ENCODE measurements at places on chromosomes 7 and 10.

DNA sequence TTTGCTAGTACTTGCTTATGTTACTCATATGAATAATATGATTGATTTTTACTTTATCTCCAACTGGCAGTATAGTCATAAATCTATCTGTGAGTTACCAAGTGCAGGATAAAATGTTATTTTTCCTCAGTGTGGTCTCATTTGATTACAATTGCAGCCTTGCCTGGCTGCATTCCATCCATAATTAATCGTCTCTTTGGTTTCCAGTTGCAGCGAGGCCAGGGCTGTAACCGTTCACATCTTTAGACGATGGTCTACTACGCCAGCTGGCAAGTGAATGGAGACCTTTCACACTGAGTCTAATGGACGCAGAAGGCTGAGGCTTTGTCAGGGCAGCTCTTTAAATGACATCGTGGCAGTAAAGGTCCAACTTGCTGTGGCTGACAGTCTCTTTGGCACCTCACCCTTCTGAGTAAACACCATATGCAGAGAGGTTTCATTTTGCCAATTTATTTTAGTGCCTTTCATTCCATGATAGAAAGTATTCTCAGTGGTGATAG lies 84.0 kb downstream of the ARL4A start:
- no peaks in the 10 kb centered on the region for H3K36me3 ChIP-seq
- peak overlapping the region; percentile 31 for H3K4me3 ChIP-seq
- H3K4me1 ChIP-seq, result peaks cover 26% of the 10 kb centered on the region
- no peak for DNase-seq
- no peaks in the 10 kb centered on the region for H3K27me3 ChIP-seq

DNA sequence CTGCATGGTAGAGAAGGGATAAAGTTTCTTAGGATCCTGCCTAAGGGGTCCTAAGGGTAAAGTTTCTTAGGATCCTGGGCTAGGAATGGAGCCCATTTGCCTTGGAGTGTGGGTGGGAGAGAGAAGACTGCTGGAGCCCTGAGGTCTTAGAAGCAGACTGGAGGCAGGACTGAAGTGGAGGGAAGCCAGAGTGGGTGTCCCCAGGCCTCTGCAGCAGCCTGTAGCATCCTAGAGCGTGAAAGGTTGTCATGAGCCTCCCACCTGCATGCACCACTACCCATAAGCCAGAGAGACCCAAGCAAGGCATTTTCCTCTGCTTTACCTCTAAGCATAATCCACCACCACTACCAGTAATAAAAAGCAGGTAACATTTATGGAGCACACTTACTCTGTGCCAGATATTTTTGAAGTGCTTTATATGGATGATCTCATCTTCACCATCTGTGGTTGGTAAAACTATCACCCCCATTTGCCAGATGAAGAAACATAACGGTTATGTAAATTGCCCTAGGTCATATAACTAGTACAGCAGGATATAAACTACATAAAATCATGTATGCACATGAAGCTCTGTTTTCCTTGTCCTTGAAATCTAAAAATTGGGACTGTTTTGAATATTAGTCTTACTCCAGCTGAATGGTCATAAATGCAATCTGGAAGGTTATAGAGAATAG lies 103.5 kb upstream of the CCDC6 start:
- DNase-seq, result no peak
- no peaks in the 10 kb centered on the region for H3K27me3 ChIP-seq
- H3K36me3 ChIP-seq, result no peaks in the 10 kb centered on the region

- no peak overlapping the region for H3K4me3 ChIP-seq
- peaks cover 9% of the 10 kb centered on the region for H3K4me1 ChIP-seq
- no peaks in the 10 kb centered on the region for H3K36me3 ChIP-seq
- no peak overlapping the region for H3K27ac ChIP-seq
These were observed 259.1 kb downstream of the PTPRN2 start for GRCh38 chr7:158328376-158329013.

DNA sequence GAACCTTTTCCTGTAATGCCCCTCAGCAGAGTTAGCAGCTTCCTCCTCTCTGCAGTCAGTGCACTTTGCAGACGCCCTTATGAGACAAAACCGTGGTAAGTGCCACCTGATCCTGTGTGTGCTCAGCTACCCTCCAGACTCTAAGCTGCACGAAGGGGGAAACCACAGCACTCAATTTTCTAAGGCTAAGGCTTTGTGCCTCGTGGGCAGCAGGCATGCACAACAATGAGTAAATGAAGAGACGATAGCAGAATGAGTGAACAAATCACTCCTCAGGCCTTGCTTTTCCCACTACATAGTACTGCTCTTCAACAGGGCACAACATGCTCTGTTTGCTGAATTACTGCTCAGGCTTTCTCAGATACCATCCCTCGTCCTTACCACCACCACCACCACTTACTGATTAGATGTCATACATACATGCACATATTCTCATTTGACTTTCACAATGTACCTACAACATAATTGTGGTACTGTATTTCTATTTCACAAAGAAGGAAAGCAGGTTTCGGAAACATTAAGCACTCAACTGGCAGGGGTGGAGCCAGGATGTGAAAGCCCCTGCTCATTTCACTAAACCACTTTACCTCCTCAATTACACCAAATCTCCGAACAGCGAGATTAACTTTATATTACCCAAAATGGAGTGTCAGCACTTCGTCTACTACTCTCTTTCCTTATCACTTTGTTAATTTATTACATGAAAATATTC lies 85.4 kb downstream of the ICA1 start:
- H3K4me1 ChIP-seq, result peaks cover 3% of the 10 kb centered on the region
- DNase-seq, result no peak
- no peak overlapping the region for H3K4me3 ChIP-seq
- H3K27me3 ChIP-seq, result no peaks in the 10 kb centered on the region
- H3K27ac ChIP-seq, result no peak overlapping the region

- H3K27ac ChIP-seq, result peak overlapping the region; percentile 78
- H3K36me3 ChIP-seq, result no peaks in the 10 kb centered on the region
- peaks cover 4% of the 10 kb centered on the region for H3K4me1 ChIP-seq
- H3K4me3 ChIP-seq, result no peak overlapping the region
- DNase-seq, result no peak
- no peaks in the 10 kb centered on the region for H3K27me3 ChIP-seq
These were observed 248.1 kb downstream of the AHR start for GRCh38 chr7:17546592-17546991.

DNA sequence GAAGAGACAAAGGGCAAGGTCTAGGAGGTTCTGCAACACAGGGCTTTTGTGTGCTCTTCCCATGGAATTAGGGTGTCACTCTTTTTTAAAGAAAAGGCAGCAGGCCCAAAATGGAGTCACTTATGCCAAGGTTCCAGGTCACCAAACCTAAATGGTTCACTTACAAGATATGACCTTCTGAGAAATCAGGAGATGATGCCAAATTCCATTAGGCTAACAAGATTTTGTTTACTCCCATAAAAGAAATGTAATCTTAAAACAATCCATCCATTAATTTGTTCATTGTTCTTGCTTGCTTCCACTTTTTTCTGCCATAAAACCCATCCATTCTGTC lies 158.1 kb downstream of the SNX13 start:
- peaks cover 2% of the 10 kb centered on the region for H3K4me1 ChIP-seq
- H3K36me3 ChIP-seq, result no peaks in the 10 kb centered on the region
- no peaks in the 10 kb centered on the region for H3K27me3 ChIP-seq
- no peak for DNase-seq
- H3K27ac ChIP-seq, result no peak overlapping the region
- H3K4me3 ChIP-seq, result no peak overlapping the region

DNA sequence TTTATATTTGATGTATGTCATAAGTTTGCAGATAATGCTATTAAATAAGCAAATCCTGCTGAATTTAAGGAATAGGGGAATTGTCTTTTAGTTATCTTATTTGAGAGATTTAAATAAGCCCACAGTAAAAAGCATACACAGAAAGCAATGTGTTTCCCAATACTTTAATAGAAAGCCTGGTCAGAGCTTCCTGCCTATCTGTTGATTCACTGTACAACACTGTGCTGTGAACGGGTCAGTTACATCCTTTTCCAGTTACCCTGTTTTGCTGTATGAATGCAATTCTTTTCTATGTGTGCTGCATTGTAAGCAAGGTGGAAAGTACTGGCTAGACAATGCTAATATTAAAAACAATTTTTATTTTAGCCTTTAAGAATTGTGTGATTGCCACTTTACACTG lies 81.2 kb downstream of the ANKRD7 start:
- no peaks in the 10 kb centered on the region for H3K36me3 ChIP-seq
- no peaks in the 10 kb centered on the region for H3K4me1 ChIP-seq
- H3K27ac ChIP-seq, result no peak overlapping the region

DNA sequence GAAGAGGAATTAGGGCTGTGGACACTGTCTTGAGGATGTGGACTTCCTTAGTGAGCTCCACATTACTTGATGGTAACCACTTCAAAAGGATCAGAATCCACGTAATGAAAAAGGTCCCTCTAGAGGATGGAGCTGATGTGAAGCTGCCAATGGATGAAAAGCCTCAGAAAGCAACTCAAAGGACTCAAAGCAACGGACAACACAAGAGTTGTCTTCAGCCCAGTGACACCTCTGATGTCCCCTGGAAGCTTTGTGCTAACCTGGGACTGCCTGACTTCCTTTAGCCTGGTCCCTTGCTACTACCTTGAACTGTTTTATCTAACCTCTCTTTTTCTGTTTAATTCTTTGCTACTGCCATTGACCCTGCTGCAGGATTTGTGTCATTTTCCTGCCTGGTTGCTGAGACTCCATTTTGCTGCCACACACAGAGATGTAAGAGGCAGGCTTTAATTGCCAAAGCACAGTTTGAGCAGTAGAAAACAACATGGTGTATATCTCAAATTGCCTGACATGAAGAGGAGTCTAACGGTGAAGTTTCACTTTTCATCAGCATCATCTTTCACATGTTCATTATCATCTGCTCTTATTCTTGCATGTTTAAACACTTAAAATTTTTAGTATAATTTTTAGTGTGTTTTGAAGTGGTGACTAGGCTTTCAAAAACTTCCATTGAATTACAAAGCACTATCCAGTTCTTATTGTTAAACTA lies 11.1 kb upstream of the SGCE start:
- no peak overlapping the region for H3K27ac ChIP-seq
- H3K36me3 ChIP-seq, result no peaks in the 10 kb centered on the region
- no peak for DNase-seq

DNA sequence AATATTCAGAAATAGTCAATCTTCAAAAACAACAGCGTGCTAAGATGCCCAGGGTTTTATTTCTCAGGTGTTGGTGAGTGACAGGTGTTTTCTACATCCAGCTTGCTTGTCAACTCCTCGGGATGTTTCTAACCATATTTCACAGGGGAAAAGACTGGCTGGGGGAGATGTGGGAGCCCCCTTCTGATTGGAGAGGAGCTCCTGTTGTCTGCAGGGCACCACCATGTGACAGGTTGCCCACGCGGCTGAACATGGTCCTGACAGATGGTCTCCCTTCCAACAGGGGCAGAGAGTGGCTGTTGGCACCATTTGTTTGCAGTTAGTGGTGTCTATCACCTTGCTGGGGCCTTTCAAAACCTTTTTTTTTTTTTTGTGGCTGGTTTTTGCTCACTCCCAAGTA lies 16.5 kb upstream of the GPR26 start:
- peak; percentile 6 for DNase-seq
- peaks cover 35% of the 10 kb centered on the region for H3K27me3 ChIP-seq
- H3K36me3 ChIP-seq, result no peaks in the 10 kb centered on the region
- H3K27ac ChIP-seq, result no peak overlapping the region

DNA sequence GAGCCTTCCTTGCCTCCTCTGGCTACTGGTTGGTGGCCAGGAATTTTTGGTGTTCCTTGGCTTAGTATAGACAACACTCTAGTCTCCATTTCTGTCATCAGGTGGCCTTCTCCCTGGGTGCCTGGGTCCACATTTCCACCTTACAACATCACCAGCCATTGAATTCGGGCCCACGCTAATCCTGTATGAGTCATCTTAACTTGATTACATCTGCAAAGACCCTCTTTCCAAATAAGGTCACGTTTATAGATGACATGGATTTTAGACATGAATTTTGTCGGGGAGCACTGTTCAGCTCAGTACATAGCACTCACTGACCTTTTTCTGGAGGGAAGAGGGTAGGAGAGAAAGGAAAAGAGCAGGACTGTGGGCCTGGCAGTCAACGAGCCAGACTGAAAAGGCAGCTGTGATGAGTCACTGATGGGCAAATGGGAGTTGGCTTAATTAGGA lies 39.4 kb downstream of the MMRN2 start:
- H3K27ac ChIP-seq, result no peak overlapping the region
- no peak for DNase-seq
- H3K4me3 ChIP-seq, result no peak overlapping the region
- H3K4me1 ChIP-seq, result peaks cover 9% of the 10 kb centered on the region

DNA sequence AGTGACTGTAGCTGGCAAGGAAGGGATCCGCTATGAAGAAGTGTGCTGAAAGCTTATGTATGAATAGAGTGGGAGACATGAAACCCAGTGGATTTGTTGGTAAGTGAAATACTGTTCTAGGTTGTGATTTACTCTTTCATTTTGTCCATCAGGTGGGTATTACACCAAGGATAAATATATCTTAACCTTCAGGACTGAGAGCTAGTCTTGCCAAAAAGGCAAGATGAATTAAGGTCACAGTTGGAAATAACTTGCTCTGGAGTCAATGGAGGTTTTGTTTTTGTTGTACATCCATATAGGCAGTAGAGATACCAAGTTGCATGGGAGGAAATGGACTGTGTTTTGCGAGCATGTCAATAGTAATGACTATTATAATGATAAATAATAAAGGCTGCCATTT lies 190.6 kb downstream of the TMEM178B start:
- no peaks in the 10 kb centered on the region for H3K36me3 ChIP-seq
- H3K27me3 ChIP-seq, result no peaks in the 10 kb centered on the region
- H3K27ac ChIP-seq, result no peak overlapping the region
- H3K4me3 ChIP-seq, result no peak overlapping the region
- no peaks in the 10 kb centered on the region for H3K4me1 ChIP-seq

DNA sequence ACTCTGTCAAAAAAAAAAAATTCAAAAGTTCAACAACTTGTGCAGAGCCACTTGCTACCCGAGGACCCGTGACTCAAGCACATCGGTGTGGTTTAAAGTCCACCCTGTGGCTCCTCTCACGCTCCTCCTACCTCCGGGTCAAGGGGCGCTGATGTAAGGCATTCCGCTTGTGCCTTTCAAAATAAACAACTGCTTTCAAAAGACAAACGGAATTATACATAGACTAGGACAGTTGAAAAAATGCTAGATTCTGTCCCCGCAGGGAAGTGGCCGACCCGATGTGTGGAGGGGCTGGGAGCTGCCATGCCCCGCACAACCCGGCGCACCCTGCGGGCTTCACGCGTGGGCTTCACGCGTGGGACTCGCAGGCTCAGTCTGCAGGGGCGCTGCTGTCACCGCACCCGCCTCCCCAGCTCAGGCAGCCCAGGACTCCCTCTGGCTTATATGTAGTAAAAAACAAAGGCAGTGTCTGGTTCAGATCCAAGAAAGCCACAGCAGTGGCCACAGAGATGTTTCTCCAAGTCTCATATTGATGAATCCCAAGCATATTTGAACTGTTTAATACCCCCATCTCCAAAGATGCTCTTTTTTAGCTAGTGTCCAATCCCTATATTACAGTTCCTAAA lies 239.7 kb upstream of the INHBA start:
- no peaks in the 10 kb centered on the region for H3K36me3 ChIP-seq
- DNase-seq, result no peak
- no peak overlapping the region for H3K27ac ChIP-seq
- H3K4me3 ChIP-seq, result no peak overlapping the region

- H3K27me3 ChIP-seq, result no peaks in the 10 kb centered on the region
- H3K36me3 ChIP-seq, result no peaks in the 10 kb centered on the region
- H3K27ac ChIP-seq, result no peak overlapping the region
- H3K4me1 ChIP-seq, result peaks cover 10% of the 10 kb centered on the region
- no peak for DNase-seq
- H3K4me3 ChIP-seq, result no peak overlapping the region
These were observed 17.8 kb downstream of the MET start for GRCh38 chr7:116689790-116690259.
